ENCODE measurements at places on chromosomes 1 and 21.

DNA sequence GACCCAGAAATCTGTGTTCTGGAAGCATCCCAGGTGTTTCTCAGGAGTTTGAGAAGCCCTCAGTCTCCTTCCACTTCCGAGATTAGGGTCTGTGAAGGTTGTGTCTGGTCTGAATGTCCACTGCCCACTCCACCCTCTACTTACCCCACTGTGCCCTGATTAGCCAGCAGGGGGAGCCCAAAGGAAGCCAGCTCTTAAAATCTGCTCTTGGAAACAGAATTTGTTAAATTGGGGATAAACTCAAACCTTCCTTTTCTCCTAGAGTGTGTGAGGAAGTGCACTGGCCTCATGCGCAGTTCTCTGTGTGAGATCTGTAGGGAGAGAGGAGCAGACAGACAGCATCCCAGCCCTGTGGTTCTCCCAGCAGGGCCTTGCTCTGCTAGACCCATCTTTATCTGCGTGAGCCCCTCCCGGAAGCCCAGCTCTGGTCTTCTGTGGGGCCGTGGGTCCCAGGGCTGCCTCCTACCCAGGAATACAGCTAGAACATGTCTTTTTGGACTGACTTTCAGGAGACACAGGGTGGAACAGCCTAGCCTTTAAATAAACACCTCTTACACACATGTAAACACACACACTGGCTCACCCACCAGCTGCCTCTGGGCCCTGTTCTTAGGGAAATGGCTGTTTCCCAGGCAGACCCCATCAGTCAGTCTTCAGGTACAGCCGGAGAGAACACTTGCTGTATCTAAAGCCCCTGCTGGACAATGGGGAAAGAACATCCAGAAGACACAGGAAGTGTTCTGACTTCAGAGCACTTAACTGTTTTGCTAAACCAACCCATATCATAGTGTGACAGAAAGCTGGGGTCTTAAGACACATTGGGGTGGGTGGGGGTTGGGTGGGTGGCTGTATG lies 52.2 kb downstream of the SMYD2 start:
- no peak for DNase-seq

- DNase-seq: no peak
These were observed 61.5 kb downstream of the SIPA1L2 start for GRCh38 chr1:232568331-232568852.

DNA sequence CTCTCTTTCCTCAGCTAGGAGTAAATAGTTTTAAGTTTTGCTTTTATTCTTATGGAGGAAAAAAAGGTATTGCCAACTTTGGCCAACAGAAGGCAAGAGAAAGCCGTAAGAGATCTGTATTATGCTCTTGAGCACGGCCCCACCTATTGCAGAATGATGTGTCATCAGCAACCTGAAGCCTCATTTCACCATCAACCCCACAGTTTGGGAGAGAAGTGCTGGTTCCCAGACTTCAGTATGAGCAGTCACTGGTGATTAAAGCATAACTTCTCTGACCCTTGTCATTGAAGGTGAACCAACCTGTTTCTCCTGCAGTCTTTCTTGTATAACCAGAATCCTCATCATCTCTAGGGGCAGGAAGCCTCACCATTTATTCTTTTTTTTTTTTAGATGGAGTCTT lies 100.2 kb downstream of the SIPA1L2 start:
- no peak for DNase-seq

- no peak for DNase-seq
These were observed 525.6 kb downstream of the PTBP2 start for GRCh38 chr1:97247196-97247595.

DNA sequence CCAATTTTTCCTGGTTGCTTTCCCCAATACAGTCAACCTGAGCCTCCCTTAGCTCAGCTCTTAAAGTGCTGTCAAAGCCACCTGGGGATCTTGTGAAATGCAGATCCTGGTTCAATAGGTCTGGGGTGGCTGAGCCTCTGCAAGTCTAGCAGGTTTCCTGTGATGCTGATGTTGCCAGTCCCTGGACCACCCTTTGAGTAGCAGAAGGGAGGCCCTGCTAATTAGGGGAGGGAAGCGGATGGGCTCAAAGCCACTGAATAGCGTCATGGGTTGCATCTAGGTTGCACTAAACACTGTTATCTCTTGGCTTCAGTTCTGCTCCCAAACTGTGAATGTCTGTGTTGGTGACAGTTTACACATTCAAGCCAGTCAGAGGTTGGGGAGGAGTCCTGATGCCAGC lies 127.2 kb downstream of the KAZN start:
- DNase-seq: no peak

DNA sequence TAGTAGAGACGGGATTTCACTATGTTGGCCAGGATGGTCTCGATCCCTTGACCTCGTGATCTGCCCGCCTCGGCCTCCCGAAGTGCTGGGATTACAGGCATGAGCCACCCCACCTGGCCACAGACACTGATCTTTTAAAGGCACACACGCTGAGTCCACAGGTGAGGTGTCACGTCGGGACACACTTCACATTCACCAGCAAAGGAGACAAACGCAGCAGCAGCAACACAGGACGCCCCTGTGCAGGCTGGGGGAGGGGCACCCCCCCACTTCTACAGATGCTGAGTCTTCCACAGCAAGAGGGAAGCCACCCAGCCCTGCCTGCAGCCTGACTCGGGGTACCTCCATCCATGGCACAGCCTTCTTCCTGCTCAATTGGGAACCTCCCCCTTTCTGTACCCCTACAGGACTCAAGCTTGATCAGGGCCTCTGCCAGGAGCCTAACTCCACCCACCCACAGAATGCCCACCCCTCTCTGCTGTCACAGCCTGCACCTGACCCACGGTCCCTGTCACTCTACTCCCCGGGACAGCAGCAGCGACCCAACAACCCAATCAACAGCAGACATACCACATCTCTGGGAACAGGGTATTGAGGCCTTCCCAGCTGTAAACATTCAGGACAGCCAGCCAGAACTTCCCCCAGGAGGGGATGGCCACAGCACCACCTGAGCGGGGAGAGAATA lies 9.5 kb downstream of the LSS start:
- DNase-seq: no peak

DNA sequence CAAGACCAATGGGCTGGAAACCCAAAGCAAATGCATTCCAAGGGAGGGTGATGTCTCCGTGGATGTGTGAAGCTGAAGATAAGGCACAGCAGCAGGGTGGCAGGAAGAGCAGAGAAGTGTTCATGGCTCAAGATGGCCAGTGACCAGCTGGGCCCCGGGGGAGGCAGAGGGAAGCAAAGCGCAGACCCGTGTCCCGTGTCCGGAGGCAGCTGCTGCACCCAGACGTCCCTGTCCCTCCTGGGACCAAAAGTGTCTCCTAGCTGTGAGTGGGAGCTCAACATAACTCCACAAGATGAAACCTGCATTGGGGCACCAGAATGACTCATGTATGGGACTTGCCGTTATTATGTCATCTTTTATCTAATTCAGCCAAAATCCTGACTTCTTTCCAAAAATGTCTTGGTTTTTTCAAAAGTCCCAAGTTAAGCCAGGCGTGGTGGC lies 118.2 kb downstream of the RIPK4 start:
- no peak for DNase-seq

GRCh38 chr1:205199090-205199930 lies 12.2 kb downstream of the DSTYK start:
- no peak for DNase-seq

DNA sequence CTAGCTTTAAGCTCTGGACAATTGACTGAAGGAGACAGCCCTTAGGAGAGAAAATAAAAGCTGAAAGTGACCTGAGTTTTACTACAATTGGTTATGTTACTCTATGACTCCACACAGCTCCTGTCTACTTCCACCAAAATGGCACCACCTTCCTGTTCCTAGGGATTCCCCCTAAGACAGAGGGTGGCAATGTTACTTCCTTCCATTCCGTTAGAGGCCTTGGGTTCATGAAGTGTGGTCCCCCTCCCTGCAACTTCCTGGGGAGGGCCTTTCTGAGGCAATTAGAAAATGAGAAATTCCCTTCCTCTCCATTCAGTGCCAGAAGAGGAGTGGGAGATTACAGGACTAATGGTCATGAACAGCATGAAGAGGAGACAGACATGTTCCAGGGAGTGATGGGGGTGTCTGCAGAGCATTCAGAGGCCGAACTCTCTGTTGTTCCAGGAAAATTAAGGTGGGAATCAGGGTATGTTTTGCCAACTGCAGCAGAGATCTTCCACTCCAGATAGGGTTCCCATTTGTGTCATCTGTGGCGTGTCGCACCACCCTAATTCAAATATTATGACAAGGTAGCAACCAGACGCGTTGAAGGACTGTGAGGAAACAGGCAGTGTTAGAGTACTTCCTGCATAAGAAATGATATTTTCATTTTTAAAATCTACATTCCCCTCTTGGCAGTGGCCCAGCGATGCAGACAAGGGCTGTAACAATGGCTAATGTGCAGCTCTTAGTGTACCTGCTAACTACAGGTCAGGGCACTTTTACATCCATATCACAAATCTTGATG lies 53.1 kb upstream of the TRIM67 start:
- no peak for DNase-seq

DNA sequence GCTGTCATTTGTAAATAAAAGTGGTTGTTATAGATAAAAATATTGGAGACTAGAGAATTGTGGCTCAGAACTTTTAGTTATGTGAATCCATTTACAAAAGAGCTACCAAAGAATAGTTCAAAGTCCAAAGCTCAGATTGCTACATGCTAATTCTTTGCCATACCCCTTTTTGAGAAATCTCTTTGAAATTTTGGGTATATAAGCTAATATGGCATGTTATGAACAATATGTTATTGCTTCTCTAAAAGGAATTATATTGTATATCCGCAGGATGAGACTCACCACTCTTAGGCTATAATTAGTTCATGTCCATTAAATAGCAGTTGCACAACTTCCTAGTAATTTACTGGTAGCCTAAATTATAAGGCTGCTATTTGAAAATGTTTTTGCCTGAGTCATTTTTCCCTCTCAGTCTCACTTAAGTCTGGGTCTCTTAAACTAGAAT lies 178.0 kb downstream of the ZNF281 start:
- no peak for DNase-seq

- no peak for DNase-seq
These were observed 94.2 kb downstream of the AHCTF1 start for GRCh38 chr1:246837418-246838117.
